ENCODE measurements at places on chromosomes 6 and 20.
A peak's percentile ranks its signal among the peaks of the same experiment; 100 is the strongest.

- DNase-seq, result peak; percentile 13
These were observed 18.1 kb downstream of the TUBB2B start for GRCh38 chr6:3209114-3210023.

- no peak for DNase-seq
These were observed 6.0 kb upstream of the LKAAEAR1 start for GRCh38 chr20:64090165-64090564.

- no peak for DNase-seq
These were observed 108.4 kb upstream of the FOXQ1 start for GRCh38 chr6:1203546-1203945.

- DNase-seq, result peak; percentile 79
These were observed 22.1 kb downstream of the BACH2 start for GRCh38 chr6:90274451-90275030.

GRCh38 chr6:129672881-129673631 is 36.9 kb downstream of the ARHGAP18 start:
- DNase-seq, result no peak
